ENCODE measurements at places on chromosomes 11 and 22. TPM values are rescaled to one million over a fixed set of nuclear protein-coding genes. Genes with fewer than 3 reads are reported as not detected.

The ENDOD1 gene
- 32.1 TPM for total RNA-seq

The SEC14L6 gene
- not detected for total RNA-seq

- no peaks in the 10 kb centered on the region for H3K27me3 ChIP-seq
- no peaks in the 10 kb centered on the region for H3K36me3 ChIP-seq
- no peak for DNase-seq
- no peak overlapping the region for H3K27ac ChIP-seq
- H3K4me3 ChIP-seq: no peak overlapping the region
These were observed 181.4 kb downstream of the ETS1 start for GRCh38 chr11:128405714-128406662.

The OR51B5 gene
- 1.7 TPM for total RNA-seq

The PHRF1 gene
- total RNA-seq: 52.4 TPM

- no peaks in the 10 kb centered on the region for H3K27me3 ChIP-seq
- H3K4me3 ChIP-seq: no peak overlapping the region
- DNase-seq: no peak
- no peak overlapping the region for H3K27ac ChIP-seq
- H3K4me1 ChIP-seq: no peaks in the 10 kb centered on the region
These were observed 15.2 kb upstream of the FCHSD2 start for GRCh38 chr11:73157101-73158010.
